Renal cortical epithelial cell (primary cell): ENCODE measurements at places on chromosomes 4 and X. TPM values are rescaled to one million over a fixed set of nuclear protein-coding genes. Genes with fewer than 3 reads are reported as not detected.

GRCh38 chrX:40652664-40653063, 5.3 kb upstream of the CXorf38 start:
- DNase-seq: no peak

DNA sequence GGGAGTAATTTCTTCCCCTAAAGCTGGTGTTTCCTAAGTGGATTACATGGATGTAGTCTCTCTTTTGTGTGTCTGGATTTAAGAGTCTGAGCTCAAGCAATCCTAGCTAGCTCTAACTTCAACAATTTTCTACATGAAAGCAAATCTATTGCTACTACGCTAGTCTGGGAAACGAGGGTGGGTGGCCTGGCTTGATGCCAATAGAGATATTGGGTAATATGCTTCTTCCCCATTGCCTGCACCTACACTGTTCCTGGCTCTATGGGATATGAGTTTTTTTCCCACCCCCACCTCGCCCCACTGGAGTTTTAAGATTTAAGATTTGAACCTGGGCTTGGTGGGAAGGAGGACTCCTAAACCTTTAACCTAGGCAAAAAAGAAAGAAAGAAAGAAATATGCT, 158.8 kb downstream of the RBM46 start:
- no peak for DNase-seq

- peak; percentile 55 for DNase-seq
These were observed 120.0 kb upstream of the SHISA3 start for GRCh38 chr4:42277291-42277690.

- DNase-seq: no peak
These were observed 2.8 kb upstream of the CLCN5 start for GRCh38 chrX:49919617-49920016.

- DNase-seq: no peak
These were observed 24.1 kb downstream of the ETDA start for GRCh38 chrX:135275973-135276372.

- peak; percentile 17 for DNase-seq
These were observed 4.3 kb upstream of the FGG start for GRCh38 chr4:154616731-154617130.

- peak; percentile 61 for DNase-seq
These were observed 1149.2 kb downstream of the PCDH18 start for GRCh38 chr4:136383082-136383481.

DNA sequence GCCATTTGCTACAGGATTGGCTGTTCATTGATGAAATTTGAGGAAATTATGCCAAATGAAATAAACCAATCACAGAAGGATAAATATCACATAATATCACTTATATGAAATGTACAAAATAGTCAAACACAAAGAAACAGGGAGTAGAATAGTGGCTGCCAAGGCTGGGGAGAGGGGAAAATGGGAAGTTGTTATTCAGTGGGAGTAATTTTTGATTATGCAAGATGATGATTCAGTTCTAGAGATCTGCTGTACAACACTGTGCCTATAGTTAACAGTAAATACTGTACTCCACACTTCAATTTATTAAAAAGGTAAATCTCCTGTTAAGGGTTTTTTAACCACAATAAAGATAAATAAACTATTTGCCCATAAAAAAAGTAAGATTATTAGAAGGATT, 101.1 kb downstream of the TMA16 start:
- no peak for DNase-seq

GRCh38 chr4:7377223-7377865, 57.4 kb downstream of the PSAPL1 start:
- no peak for DNase-seq

DNA sequence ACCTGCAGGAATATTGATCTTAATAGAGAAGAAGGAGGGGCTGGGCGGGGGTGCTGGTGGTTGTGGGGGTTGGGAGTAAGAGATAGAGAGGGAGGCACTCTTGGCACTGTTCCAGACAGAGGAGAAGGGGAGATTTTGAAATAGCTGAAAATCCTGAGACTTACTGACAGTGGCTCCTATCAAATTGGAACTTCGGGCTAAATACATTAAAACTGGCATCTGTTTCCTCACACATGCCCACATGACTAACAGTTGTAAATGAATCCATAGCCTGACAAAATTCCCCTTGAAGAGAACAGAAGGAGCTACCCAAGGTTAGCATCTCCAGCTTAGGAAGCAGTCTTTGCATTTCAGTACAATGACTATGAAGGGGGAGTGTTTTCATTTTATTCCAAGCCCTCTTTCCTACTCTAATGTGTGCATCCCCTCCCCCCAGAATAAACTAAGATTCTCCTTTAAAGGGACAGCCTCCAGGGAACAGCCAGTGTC, 1.4 kb downstream of the DCX start:
- DNase-seq: no peak

DNA sequence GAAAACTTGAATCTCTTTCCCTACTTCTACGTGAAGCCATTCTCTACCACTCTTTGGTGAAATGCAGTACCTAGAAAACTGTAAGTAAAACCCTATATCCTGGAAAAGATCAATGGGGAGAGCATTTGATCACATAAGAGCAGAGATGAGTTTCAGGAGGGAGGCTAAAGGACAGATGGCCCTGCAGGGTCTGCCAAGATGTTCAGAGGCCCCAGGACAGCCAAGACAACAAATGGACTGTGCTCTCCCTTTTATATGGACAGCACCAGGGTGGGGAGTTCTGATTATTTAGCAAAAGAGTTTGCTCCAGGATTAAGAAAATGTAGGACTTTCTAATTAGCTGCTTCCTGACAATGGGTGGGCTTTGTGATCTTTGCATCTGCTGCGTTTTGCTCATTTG, 101.7 kb downstream of the DCK start:
- no peak for DNase-seq

DNA sequence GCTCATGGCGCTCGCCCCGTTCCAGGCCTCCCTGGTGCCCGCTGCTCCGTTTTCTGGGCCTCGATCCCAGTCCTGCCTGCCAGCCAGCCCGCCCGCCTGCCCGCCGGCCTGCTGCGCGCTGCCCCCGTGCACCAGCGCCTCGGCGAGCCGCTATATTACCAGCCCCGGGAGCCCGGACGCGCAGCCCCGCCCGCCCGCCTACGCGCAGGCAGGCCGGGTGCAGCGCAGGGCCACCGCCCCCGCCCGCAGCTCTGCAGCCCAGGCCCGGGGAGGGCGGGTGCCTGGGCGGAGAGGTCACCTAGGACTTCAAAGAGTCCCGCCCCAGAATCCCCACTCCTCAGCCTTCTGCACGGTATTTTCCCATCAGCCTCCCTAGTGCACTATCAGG, at the start of gene MAOB:
Gene MAOB, minus strand, starts transcription at position 157 of the 388 bp plus-strand sequence. Its CDS starts 151 bp downstream, at position 6.
- DNase-seq: no peak

- no peak for DNase-seq
These were observed 159.9 kb upstream of the DIPK2B start for GRCh38 chrX:45360571-45360970.

- DNase-seq: no peak
These were observed 67.7 kb downstream of the GNL3L start for GRCh38 chrX:54597728-54598127.

DNA sequence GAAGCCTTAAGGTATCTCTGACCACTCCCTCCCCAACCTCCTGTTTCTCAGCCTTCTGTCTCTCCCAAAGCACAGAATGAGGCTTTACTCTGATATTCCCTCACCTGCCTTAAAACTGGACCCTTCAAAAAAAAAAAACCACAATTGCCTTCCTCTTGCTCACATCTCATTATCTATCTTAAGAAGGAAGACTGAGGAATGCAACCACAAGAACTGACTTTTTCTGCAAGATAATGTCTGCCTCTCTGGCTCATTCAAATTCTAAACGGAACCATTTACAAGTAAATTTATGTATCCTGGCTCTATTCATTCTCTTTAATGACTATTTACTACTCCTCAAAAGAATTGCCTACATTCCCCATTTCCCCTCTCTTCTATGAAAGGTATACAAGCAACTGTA, 545.5 kb upstream of the HTR2C start:
- no peak for DNase-seq

DNA sequence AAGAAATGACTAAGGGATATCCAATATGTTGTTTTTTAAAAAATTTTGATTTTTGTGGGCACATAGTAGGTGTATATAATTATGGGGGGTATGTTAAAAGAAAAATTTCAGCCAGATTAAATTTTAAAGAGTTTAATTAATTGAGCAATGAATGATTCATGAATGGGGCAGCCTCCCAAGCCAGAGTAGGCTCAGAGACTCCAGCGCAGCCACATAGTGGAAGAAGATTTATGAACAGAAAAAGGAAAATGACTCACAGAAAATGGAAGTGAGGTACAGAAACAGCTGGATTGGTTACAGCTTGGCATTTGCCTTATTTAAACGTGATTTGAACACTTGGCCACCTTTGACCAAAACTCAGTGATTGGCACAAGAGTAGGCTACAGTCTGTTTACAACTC, 91.7 kb downstream of the SPATA18 start:
- no peak for DNase-seq

DNA sequence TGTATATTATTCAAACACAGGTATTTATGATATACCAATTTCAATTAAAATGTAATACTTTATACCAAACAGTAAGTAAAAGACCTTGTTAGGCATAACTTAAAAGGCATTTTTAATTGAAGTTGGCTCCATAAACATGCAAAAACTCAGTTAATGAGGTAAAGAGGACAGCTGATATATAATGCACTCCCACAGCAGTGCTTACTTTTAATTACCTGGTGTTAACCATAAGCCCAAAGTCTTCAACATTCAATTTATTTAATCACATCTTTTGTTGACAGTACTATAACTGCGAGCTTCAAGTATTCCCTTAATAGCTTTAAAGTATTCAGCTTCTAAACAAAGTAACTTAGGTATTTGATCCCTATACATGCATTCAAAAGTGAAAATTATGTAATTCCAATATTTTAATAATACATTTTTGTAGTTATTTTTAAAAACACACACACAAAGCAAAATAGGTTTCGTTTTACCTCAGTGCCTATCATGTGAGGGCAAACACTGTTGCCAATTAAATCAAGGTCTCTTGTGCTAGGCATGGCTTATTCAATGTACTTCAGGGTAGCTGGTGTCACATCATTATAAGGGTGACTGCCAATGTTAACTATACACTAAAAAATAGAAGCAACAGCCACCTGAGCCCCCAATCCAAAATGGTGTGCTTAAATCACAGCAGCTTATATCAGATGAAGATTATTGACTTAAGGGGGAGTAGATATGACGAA, 197.1 kb downstream of the LRBA start:
- DNase-seq: no peak

GRCh38 chrX:290476-291166, 9.4 kb downstream of the PLCXD1 start:
- no peak for DNase-seq

- peak; percentile 35 for DNase-seq
These were observed 36.8 kb upstream of the OCIAD2 start for GRCh38 chr4:48943387-48943786.

DNA sequence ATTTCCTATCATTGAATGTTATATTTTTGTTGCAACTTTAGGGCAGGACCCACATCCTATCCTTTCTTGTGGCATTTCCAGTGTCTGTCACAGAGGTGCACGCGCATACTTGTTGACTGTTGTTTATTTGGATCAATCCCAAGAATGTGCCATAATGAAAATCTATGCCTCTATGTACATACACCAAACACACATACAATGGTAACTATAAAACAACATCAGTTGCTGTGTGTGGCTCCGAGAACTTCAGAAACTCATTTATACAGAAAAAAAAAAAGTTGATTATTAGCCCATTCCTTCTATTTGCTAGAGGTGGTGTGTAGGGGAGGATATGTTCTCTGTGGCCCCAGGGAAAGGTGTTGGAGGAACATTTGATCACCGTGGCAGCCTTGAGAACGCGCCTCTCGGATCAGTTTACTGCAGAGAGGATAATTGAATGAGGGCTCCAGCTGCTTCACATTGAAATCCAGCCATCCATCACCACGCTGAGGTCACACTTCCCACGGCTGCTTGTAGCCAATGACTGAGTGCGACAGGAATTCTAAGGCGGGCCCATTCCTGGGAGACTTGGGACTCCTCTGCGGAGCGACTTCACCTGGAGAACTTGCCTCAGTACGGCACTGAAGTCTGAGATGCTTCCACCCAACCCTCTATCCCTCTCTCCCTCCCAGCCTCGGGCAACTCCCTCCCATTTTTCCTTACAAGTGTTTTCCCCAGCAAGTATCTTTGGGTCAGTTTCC, 19.5 kb downstream of the SMPX start:
- peak; percentile 32 for DNase-seq

DNA sequence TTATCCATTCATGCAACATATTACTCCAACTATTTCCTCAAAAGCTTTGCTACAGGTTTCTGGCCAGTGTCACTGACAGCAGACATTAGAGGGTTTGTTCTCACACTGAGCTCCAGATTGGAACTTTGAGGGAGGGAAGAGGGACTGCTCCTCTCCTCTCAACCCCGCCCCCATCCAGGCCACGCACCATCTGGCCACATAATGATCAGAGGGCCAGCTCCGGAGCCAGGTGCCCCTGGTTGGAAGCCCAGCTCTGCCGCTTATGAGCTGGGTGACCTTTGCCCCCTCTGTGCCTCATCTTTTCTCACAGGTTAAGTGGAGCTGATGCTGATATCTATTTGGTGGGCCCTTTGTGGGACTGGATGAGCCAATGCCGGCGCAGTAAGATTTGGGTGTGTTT, 55.8 kb downstream of the C4orf50 start:
- no peak for DNase-seq

DNA sequence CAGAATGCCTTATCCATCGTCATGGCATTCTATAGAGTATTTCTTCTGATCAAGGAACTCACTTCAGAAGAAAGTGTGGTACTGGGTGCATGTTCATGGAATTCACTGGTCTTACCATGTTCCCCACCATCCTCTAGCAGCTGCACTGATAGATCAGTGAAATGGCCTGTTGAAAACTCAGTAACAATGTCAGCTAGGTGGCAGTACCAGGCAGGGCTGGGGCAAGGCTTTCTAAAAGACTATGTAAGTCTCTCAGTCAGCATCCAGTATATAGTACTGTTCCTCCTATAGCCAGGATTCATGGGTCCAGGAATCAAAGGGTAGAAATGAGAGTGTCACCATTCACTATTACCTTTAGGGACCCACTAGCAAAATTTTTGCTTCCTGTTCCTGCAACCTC, 15.8 kb upstream of the LDB2 start:
- DNase-seq: peak; percentile 8

DNA sequence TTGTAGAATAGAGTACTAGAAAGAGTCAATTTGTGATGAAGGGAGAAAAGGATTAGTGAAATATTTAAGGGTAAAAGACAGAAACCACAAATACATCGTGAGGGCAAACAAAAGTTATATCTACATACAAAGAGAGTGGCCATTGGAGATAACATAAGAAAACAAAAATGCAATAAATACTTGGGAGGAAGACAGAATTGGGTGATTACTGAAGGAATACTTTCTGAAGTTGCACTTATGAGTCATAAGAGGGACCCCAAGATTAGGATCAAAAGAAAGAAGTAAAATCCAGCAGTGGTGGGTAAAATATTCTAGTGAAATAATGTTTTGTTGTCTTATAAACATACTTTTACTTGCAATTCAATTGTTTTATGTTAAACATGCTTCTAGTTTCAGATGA, 53.7 kb downstream of the GLRA3 start:
- DNase-seq: no peak

- no peak for DNase-seq
These were observed 1540.1 kb upstream of the PCDH10 start for GRCh38 chr4:131609039-131609438.

Gene PPEF2
- not detected in 2 replicates for total RNA-seq

Gene DKK2
- 0.65 and 1.0 TPM in 2 replicates for total RNA-seq

Gene ZNF711
- total RNA-seq: 2.6 and 7.0 TPM in 2 replicates

Gene AMOT
- total RNA-seq: 9.0 and 31.7 TPM in 2 replicates

Gene HELT
- not detected in 2 replicates for total RNA-seq

Gene PASD1
- not detected in 2 replicates for total RNA-seq

Gene SSX2
- total RNA-seq: not detected in 2 replicates
